Esophagus mucosa (tissue), 1 donor: ENCODE measurements at places on chromosomes 7 and 10. TPM values are rescaled to one million over a fixed set of nuclear protein-coding genes. Genes with fewer than 3 reads are reported as not detected.

- ATAC-seq, result peak; percentile 96
These were observed 7.3 kb downstream of the FGFBP3 start for GRCh38 chr10:91901784-91902677.

- ATAC-seq, result peak; percentile 75
These were observed 51.2 kb downstream of the PDK4 start for GRCh38 chr7:95545007-95545615.

- ATAC-seq, result no peak
These were observed 18.8 kb downstream of the KLF6 start for GRCh38 chr10:3766046-3766756.

GRCh38 chr10:133335246-133336117 lies 1.2 kb downstream of the CALY start:
- peak; percentile 18 for ATAC-seq

GRCh38 chr7:116454377-116454776 lies 45.2 kb upstream of the CAV2 start:
- ATAC-seq, result no peak

GRCh38 chr7:5420067-5420880 lies 3.4 kb downstream of the TNRC18 start:
- no peak for ATAC-seq

DNA sequence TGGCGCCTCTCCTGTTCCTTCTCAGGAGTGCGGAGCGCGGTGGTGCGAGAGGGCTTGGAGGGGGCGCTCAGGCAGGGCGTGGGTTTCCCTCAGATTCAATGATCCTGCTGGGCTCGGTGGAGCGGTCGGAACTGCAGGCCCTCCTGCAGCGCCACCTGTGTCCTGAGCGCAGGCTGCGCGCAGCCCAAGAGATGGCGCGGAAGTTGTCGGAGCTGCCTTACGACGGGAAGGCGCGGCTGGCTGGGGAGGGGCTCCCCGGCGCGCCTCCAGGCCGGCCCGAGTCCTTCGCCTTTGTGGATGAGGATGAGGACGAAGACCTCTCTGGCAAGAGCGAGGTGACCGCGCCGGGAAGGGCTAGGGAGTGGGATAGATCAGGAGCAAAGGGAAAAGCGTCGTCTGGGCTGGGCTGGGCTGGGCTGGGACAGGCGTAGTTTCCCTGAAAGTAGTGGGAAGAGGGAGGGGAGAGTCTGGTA lies 17.0 kb downstream of the FAM131B start:
- peak; percentile 94 for ATAC-seq

- ATAC-seq, result no peak
These were observed 152.1 kb downstream of the NOC3L start for GRCh38 chr10:94210440-94211168.

DNA sequence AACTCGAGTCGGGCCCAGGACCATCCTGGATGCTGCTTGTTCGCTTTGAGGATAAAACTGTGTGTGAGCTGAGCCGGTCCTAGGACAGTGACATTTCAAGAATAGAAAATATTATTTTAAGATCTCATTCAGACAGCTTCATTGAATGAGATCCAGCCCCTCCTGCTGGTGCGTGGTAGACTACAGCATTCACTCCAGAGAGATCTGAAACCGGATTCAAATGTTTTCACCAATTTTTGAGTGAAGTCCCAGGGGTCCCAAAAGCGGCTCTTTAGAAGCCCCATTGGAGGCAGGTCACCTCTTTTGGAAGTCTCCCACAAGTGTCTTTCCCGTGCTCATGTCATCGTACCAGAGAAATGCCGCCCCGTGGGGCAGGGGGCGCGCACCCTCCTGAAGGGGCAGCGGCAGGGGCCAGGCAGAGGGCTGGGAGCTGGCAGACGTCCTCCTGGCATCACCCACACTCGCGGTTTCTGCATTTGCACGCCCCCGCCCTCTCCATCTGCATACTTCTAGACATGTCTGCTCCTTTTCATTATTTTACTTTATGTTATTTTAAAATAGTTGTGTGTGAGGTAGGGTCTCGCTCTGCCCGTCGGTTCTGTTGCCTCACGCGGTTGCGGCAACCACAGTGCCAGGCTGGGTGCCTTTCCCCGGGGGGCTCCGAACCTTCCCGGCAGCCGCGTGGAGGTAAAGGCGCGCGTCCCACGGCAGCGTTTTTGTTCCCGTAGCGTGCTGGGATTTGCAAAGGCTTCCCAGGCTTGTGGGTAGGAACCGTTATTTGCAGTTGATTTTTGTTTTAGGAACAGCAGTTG lies 52.3 kb upstream of the DPYSL4 start:
- ATAC-seq, result no peak

DNA sequence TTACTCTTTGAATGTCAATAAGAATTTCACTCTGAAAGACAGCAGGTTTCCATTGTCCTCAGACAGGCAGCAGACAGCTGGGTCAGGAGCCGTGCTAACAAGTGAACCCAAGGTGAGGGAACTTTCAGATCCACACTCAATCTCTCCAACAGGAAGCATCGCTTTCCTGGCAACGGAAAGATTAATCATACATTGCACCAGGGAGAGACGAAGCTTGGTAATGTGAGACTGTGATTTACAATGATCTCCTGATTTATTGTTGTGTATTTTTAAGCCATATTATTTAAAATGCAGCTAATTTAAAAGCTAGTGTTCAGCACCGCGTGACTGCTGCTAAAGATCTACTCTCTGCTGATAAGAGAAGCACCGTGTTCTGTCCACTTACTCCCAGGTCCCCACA lies 17.5 kb upstream of the NOM1 start:
- ATAC-seq, result peak; percentile 35

LRRC17 gene
- 0.32 TPM for total RNA-seq

TSPAN13 gene
- total RNA-seq, result 12.7 TPM
